ENCODE measurements at places on chromosomes 5 and 9.

GRCh38 chr5:156109317-156110023, 217.5 kb upstream of the SGCD start:
- no peak for DNase-seq

DNA sequence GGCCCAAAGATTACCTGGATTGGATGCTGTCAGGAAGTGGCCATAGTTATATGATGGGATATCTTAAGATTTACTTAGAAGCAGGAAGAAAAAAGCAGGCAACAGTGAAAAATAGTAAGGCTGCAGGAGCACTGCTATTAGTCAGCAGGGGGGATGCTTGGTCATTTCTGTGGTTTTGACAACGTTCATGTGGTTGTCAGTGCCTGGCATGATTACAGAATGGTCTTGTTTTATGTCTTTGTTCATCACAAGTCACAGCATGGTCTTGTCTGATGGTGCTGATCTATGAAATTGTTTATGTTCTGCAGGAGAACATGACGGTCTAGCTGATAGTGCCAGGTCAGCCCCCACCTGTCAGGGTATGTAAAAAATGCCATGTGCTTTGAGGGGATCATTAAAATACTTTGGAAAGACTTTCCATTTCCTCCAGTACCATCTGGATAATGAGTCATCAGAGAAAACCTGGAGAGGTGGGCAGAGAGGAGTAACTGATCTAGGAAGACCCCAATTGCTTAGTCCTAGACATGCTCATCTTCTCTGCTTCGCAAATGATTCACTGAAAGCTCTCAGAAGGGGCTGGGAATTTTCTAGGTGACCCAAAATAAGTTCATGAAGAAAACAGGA, 48.5 kb downstream of the PLGRKT start:
- DNase-seq: no peak

- DNase-seq: peak; percentile 12
These were observed 14.5 kb downstream of the SH2D3C start for GRCh38 chr9:127763918-127764384.

DNA sequence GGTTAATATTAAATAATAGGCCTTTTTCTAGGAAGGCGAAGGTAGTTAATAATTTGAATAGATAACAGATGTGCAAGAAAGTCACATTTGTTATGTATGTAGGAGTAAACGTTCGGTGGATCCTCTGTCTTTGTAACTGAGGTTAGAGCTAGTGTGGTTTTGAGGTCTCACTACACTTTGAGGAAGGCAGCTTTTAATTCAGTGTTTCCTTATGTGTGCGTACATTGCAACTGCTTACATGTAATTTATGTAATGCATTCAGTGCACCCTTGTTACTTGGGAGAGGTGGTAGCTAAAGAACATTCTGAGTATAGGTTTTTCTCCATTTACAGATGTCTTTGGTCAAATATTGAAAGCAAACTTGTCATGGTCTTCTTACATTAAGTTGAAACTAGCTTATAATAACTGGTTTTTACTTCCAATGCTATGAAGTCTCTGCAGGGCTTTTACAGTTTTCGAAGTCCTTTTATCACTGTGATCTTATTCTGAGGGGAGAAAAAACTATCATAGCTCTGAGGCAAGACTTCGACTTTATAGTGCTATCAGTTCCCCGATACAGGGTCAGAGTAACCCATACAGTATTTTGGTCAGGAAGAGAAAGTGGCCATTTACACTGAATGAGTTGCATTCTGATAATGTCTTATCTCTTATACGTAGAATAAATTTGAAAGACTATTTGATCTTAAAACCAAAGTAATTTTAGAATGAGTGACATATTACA, 45.7 kb downstream of the TGFBR1 start:
- DNase-seq: peak; percentile 41

- no peak for DNase-seq
These were observed 20.2 kb downstream of the HOMER1 start for GRCh38 chr5:79493596-79494345.

GRCh38 chr5:174825587-174825986, 101.2 kb downstream of the MSX2 start:
- DNase-seq: no peak

GRCh38 chr5:59299006-59299405, 594.5 kb downstream of the PDE4D start:
- no peak for DNase-seq

- DNase-seq: no peak
These were observed 351.8 kb downstream of the RAB3C start for GRCh38 chr5:58934629-58935097.

- no peak for DNase-seq
These were observed 1844.3 kb downstream of the MAT2B start for GRCh38 chr5:165349735-165350134.

- no peak for DNase-seq
These were observed 8.0 kb downstream of the PTCD2 start for GRCh38 chr5:72328172-72328571.

GRCh38 chr5:158276692-158277091, 417.7 kb upstream of the CLINT1 start:
- DNase-seq: no peak

DNA sequence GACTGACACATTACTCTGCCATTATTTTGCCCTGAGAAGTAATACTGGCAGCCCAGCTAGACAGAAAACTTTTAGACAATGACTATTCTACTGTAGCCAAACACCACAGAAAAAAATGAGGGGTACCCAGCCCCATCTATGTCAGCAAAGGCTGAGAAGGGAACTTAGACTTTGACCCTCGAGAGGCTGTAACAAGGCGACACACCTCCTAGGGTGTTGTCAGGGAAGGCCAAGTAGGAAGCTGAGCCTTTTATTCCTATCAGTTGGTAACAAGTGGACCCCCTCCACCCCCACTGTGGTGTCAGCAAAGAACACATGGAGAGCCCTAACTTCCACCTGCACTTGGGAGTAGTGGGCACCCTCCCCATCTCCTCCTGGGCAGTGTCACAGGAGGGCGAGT, 55.6 kb downstream of the SPTLC1 start:
- no peak for DNase-seq

- DNase-seq: no peak
These were observed 151.5 kb downstream of the SLC12A2 start for GRCh38 chr5:128234928-128235641.

DNA sequence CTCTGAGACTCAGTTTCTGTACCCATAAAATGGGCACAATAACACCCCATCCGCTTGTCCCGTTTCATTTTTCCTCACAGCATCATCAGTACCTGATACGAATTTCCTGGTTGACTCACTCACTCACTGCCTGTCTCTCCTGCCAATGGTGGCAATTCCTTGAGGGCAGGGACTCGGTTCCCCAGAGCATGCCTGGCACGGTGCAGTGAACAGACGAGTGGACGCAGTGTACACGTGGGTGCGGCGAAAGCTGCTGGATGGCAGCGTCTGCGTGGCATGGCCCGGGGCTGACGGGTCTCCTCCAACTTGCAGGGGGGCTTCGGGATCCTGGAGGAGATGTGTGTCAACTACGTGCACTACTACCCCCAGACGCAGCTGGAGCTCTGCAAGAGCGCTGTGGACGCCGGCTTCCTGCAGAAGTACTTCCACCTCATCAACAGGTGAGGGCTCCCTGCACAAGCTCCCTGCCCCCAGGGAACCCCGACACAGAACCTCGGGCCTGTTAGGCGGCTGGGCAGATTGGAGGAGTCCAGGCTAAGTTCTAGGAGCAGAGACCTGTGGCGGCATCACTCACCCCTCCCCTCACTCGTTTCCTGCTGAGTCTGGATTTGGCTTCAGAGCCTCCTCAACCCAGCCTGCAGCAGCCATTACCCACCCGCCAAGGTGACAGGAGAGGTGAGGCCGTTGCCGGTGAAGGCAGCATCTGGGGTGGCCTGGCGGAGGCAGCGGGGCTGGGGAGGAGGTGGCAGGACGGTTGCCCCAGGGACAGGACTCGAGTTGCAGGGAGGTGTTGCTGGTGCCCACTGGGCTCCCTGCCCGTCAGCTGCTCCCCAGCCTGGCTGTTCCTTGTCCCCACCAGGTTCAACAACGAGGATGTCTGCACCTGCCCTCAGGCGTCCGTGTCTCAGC, 20.3 kb downstream of the DBH start:
- DNase-seq: no peak

DNA sequence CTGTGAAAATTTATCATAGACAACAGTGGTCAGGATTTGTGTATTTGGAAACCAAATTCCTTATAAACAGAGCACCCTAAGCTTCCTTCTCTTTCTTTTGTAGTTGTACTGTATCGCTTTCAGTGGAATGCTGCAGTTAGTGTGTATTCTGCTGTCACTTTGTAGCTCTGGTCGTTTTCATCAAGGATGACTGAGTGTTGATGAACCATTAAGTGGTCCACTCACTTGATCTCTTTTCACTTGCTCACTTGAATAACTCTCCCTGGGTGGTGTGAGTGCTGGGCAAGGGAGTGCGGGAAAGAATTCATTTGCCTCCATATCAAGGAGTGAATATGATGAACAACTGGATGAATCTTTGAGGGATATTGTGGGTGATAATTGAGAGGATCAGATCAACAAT, 1225.7 kb upstream of the WWC1 start:
- no peak for DNase-seq

- no peak for DNase-seq
These were observed 22.3 kb downstream of the KCNT1 start for GRCh38 chr9:135724186-135724787.

DNA sequence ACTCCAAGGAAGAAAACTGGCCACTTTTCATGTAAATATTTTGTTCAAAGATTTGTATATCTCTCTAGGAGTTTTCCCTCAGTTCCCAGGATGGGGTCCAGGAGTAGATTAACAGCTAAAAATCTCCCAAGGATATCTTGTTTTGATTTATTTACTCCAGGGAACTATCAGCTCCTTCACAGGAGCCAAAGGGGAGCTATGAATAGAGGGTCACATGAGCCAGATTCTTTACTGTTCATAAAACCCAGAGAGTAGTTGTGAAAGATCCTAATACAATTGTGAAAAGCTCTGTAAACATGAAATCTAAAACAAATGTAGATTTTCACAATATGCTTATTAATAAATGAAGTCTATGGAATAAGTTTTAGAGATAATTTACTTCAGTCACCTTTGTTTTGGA, 16.9 kb downstream of the DIMT1 start:
- DNase-seq: no peak
